ENCODE measurements at places on chromosomes 7 and 10. TPM values are rescaled to one million over a fixed set of nuclear protein-coding genes. Genes with fewer than 3 reads are reported as not detected.

DNA sequence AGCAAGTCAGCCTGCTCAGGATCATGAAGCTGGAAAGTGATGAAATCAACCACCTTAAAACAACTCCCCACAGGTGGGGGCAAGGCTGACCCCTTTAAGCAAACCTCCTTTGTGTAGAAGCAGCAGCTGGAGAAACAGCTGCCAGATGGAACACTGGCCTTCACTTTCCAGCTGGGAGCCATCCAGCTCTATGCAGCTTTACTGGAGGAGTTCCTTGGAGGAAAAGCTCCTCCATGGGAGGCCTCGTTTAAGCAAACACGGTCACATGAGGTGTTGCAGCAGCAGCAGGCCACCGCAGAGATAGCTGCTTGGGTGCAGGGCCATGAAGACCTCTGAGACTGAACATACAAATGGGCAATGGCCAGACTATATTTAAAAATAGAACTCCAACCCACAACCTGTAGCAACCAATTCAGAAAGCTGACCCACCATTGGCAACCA is 13.0 kb upstream of the DLG5 start:
- no peaks in the 10 kb centered on the region for H3K4me1 ChIP-seq
- H3K4me3 ChIP-seq: no peak overlapping the region
- peak; percentile 38 for DNase-seq
- no peaks in the 10 kb centered on the region for H3K36me3 ChIP-seq
- no peak overlapping the region for H3K27ac ChIP-seq

GRCh38 chr7:66283003-66283920 is 78.1 kb downstream of the TPST1 start:
- no peak overlapping the region for H3K27ac ChIP-seq
- no peaks in the 10 kb centered on the region for H3K27me3 ChIP-seq
- DNase-seq: no peak
- H3K36me3 ChIP-seq: no peaks in the 10 kb centered on the region

DNA sequence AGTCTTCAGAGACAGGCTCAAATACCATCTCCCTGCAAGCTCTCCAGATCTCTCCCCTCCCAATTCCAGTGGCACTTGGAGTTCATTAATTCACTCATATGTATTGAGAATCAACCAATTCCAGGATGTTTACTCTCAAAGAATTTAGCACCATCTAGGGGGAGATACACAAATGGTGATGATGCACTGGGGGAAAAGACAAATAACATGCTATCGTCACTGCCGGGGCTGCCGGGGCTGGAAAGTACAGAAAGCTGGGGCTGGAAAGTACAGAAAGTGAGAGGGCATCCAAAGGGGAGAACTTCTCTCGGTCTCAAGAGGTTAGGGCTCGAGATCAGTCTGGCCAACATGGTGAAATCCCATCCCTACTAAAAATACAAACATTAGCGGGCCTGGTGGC is 118.7 kb downstream of the MKX start:
- H3K4me3 ChIP-seq: no peak overlapping the region
- no peaks in the 10 kb centered on the region for H3K4me1 ChIP-seq
- no peak for DNase-seq
- H3K36me3 ChIP-seq: no peaks in the 10 kb centered on the region

DNA sequence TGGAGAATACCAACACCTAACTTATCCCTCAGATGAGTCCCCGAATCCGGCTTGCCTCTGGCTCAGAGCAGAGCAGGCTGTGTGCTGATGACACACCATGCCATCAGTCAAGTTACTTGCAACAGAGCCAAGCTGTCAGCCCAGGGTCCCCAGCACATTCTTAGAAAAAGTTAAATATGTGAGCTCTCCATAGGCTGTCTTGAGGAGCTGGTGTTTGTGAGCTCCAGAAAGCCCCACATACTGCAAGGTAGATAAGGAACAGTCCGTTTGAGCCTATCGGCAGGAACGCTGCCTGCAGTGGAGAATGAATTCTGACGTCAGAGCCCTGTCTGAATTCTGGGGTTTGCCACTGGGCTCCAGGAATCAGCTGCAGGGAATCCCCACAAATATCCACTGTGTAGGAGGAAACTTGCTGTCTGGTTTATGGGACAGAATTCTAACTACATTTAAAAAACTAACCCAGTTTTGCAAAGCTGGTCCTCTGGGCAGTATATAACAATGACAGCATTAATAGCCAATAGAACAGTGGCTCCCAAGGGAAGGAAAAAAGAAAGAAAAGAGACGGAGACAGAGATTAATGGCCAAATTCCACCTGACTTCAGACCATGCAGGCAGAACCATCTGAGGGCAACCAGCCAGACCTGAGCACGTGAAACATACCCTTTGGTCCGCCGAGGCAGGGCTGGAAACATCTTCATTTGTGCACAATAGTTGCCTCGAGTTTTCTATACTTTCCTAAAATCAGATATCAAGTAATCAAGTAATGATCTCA is 3.6 kb downstream of the SFXN4 start:
- H3K36me3 ChIP-seq: no peaks in the 10 kb centered on the region
- H3K4me3 ChIP-seq: no peak overlapping the region
- DNase-seq: no peak
- no peaks in the 10 kb centered on the region for H3K27me3 ChIP-seq
- peaks cover 27% of the 10 kb centered on the region for H3K4me1 ChIP-seq

GRCh38 chr10:114045136-114046086 is 1.7 kb downstream of the ADRB1 start:
- H3K27ac ChIP-seq: no peak overlapping the region
- peaks cover 30% of the 10 kb centered on the region for H3K4me1 ChIP-seq
- DNase-seq: peak; percentile 34
- H3K27me3 ChIP-seq: no peaks in the 10 kb centered on the region
- H3K36me3 ChIP-seq: no peaks in the 10 kb centered on the region
- H3K4me3 ChIP-seq: no peak overlapping the region

DNA sequence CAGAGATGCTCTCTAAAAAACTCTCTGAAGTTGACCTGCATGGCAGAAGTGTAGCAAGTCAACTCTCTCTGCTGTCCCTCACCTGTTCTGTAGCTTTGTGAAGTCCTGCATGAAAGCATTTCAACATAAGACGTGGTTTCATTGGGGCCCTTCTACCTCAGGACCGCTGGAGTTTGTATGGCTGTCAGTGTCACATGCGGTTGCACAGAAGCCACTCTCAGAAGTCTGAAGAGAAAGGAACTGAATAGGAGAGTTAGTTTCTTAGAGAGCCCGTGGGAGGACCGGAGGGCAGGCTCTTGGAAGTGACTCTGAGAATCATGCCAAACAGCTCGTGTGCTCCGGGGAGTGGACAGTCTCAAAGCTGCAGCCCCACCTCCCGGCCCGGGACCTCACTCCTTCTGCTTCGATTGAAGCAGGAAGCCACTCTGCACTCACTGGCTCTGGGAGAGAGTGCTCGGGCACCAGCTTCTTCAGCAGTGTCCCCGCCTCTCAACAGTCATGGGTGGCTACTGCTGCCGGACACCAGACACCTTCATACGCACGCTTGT is 486.7 kb downstream of the SDK1 start:
- H3K27ac ChIP-seq: no peak overlapping the region
- H3K4me3 ChIP-seq: no peak overlapping the region
- H3K36me3 ChIP-seq: no peaks in the 10 kb centered on the region

PITX3 gene
- not detected for total RNA-seq

GRCh38 chr10:124966008-124966407 is 24.1 kb downstream of the ZRANB1 start:
- H3K36me3 ChIP-seq: peaks cover 5% of the 10 kb centered on the region
- no peaks in the 10 kb centered on the region for H3K27me3 ChIP-seq
- no peak overlapping the region for H3K27ac ChIP-seq
- DNase-seq: no peak

- H3K27ac ChIP-seq: no peak overlapping the region
- H3K4me1 ChIP-seq: peaks cover 17% of the 10 kb centered on the region
- DNase-seq: no peak
- H3K36me3 ChIP-seq: no peaks in the 10 kb centered on the region
- no peaks in the 10 kb centered on the region for H3K27me3 ChIP-seq
Observed at GRCh38 chr10:31604646-31605170, 285.7 kb downstream of the ZEB1 start.

DNA sequence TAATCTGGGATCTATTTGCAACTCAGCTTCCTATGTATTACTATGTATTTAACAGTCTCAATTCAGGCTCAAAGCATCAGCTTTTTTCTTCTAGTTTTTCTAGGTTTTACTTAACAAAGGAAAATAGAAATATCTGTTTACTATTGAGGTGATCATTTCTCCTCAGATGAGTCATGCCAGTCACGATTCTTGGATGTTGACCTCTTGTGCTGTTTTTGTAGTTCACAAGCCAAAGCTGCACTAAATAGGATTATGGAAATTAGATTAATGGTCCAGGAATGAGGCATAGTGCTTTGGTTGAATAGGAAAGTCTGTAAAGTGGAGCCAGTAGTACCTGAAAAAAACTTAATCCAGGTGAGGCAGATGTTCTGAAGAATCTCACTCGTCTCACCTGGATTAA is 198.3 kb upstream of the KAT6B start:
- no peaks in the 10 kb centered on the region for H3K36me3 ChIP-seq
- H3K27ac ChIP-seq: no peak overlapping the region
- H3K4me3 ChIP-seq: no peak overlapping the region
- no peaks in the 10 kb centered on the region for H3K27me3 ChIP-seq

All from body of pancreas (tissue), 4 donors.